Lower leg skin (tissue), 4 donors: ENCODE measurements at places on chromosomes 4 and X. TPM values are rescaled to one million over a fixed set of nuclear protein-coding genes. Genes with fewer than 3 reads are reported as not detected.

Gene NPY5R
- total RNA-seq: 1.4 TPM

Gene TRPC3
- total RNA-seq: 0.30 TPM

Gene IDUA
- 13.4 TPM for total RNA-seq

Gene FAM9C
- not detected for total RNA-seq

Gene CSN1S1
- not detected for total RNA-seq

Gene GLRA2
- not detected for total RNA-seq

Gene SASH3
- total RNA-seq: 1.5 TPM

Gene PDGFC
- total RNA-seq: 18.9 TPM

Gene DSPP
- total RNA-seq: not detected

Gene DRD5
- total RNA-seq: not detected

Gene PCDH18
- total RNA-seq: 18.3 TPM

Gene XG
- total RNA-seq: 113 TPM

Gene OPRPN
- total RNA-seq: 1.4 TPM

Gene EDA2R
- 0.97 TPM for total RNA-seq

Gene USP17L17
- not detected for total RNA-seq

Gene AKAP4
- not detected for total RNA-seq

Gene LEF1
- total RNA-seq: 17.8 TPM

Gene SOX3
- not detected for total RNA-seq

Gene PLP1
- 5.4 TPM for total RNA-seq

Gene TMEM129
- 53.4 TPM for total RNA-seq

Gene RAB9B
- total RNA-seq: 0.55 TPM

Gene FDCSP
- not detected for total RNA-seq

Gene PSAPL1
- total RNA-seq: 219 TPM

Gene UGT2A1
- total RNA-seq: 0.52 TPM

Gene CTAG1A
- not detected for total RNA-seq

Gene UCP1
- total RNA-seq: not detected

Gene ADRA2C
- 5.0 TPM for total RNA-seq

Gene ETDC
- not detected for total RNA-seq

Gene SOWAHD
- 0.20 TPM for total RNA-seq

Gene FAM241A
- total RNA-seq: 4.3 TPM

Gene TRAPPC11
- 31.9 TPM for total RNA-seq

Gene SULT1B1
- total RNA-seq: 0.19 TPM

Gene SMIM10
- 2.7 TPM for total RNA-seq

Gene PDGFRA
- 17.8 TPM for total RNA-seq

Gene FAM47E
- 0.62 TPM for total RNA-seq

Gene MAGEC2
- not detected for total RNA-seq

Gene DUSP21
- not detected for total RNA-seq

Gene C4orf36
- 3.4 TPM for total RNA-seq

Gene NHSL2
- total RNA-seq: 2.4 TPM
